Activated naive CD8-positive, alpha-beta T cell treated with anti-CD3 and anti-CD28 coated beads, Interleukin-2, amount 10 ng/mL, durations not matched to agents 7 days and 5 days (primary cell): ENCODE measurements at places on chromosomes 11 and 22. TPM values are rescaled to one million over a fixed set of nuclear protein-coding genes. Genes with fewer than 3 reads are reported as not detected.

- DNase-seq, result no peak
These were observed 149.7 kb downstream of the LRRC4C start for GRCh38 chr11:41309716-41310115.

- no peak for DNase-seq
These were observed 4.3 kb downstream of the PRAME start for GRCh38 chr22:22554587-22555284.

The TYR gene
- not detected for total RNA-seq

The SCO2 gene
- 8.1 TPM for total RNA-seq

DNA sequence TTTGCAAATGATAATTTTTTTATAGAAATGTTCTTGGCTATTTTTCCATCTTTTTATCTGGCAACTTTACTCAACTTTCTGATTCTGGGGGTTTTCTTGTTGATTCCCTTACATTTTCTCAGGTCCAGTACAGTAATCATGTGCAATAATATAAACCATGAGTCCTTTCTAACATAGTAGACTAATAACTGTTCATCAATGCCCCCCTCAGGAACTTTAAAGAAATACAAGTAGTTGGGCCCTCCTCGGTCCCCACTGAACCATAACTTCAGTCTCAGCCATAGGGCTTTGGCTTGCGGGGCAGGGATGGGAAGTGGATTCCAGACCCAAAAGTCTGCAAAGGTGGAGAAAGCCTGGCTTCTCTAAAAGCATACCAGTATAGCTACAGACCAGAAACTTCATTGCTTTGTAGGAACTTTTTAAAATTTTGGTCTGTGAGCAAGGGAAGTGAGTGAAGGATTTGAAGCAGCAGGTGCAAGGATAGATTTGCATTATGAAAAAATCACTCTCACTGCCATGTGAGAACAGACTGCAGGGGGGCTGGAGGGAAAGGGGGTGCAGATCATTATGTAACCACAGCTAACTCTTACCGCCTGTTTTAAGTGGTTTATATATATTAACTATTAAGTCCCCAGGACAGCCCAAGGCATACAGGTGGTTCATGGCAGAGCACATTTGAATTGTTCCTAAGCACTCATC, 10.4 kb upstream of the TUB start:
- no peak for DNase-seq

DNA sequence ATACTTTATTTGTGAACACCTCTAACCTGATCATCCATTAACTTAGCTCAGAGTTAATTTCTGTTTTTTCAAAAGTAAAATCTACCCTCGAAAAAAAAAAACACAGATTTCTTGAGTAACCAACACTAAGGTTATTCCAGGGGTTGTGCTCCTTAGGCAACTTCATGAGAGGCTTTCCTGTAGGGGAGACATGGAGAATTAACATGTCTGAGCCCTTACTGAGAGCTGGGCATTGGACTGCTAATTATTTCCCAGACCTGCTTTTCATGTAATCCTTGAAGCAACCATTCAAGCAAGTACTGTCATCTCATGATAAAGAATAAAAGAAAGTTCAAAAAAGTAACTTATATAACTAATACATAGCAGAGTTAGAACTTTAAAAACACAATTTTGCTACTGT, 13.5 kb upstream of the UPB1 start:
- no peak for DNase-seq

DNA sequence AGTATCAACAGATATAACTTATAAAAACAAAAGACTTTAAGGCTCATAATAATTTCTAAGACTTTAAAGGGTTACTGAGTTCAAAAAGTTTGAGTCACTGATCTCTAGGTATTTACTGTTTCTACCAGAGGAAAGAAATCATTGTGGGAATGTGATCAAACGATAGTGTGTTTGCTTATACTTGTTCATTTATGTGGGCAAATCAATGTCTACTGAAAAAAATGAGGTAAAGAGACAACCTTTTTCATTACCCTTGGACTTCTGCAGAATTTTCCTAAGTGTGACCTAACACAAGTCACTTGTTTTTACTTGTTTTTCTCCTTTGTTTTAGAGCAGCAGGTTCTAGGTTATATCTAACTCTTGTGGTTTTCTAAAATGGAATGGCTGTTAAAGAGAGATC, 65.4 kb downstream of the PRR5L start:
- no peak for DNase-seq

DNA sequence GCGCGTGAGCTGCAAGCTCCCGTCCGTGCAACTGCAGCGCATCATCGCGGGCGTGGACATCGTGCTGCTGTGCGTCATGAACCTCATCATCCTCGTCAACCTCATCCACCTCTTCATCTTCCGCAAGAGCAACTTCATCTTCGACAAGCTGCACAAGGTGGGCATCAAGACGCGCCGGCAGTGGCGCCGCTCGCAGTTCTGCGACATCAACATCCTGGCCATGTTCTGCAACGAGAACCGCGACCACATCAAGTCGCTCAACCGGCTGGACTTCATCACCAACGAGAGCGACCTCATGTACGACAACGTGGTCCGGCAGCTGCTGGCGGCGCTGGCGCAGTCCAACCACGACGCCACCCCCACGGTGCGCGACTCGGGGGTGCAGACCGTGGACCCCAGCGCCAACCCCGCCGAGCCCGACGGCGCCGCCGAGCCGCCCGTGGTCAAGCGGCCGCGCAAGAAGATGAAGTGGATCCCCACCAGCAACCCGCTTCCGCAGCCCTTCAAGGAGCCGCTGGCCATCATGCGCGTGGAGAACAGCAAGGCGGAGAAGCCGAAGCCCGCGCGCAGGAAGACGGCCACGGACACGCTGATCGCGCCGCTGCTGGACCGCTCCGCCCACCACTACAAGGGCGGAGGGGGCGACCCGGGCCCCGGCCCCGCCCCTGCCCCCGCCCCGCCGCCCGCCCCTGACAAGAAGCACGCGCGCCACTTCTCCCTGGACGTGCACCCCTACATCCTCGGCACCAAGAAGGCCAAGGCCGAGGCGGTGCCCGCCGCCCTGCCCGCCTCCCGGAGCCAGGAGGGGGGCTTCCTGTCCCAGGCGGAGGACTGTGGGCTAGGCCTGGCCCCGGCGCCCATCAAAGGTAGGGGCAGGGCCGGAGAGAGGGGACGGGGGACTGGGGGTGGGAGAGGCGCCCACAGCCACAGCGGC, 7.3 kb downstream of the PANX2 start:
- no peak for DNase-seq

The FAM89B gene
- total RNA-seq, result 40.9 TPM

DNA sequence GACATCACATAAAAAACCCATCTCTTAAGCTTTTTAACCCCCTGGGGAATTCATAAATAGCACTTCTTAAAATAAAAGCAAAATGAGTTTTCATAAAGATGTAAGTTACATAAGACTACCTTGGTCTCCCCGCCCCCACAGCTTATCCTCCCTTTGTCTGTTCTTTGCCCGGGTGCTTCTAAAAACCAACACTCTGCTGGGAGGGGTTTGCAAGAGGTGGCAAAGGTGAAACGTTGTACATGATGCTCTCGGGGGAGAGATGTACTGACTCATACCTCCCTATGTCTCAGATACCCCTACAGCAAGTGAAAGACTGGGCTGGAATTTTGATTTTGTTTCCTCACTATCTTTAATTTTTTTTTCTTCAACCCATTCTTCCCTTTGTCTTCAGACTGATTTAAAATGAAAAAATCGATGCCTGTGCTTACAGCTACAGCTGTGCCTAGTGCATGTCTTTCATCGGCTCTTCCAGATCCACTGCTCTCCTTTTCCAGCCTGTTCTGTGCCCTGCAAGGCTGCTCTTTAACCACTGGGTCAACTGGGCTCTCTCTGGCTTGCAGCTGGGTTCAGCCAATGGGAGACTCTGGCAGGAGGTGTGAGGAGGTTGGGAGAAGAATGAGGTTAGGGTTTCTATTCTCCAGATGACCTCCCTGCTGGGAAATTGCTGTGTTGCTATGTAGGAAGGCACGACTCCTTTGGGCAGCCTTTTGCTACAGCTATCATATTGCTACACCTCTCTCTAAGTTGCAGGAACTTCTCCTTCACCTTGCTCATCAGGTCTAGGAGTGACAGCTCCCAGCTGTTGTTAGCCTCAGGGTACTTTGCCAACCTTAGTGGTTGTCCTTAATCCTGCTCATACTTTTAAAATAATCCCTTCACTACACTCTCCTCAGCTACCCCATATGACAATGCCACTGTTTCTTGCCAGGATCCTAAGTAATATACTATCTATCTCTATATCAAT, 266.5 kb downstream of the TENM4 start:
- no peak for DNase-seq

DNA sequence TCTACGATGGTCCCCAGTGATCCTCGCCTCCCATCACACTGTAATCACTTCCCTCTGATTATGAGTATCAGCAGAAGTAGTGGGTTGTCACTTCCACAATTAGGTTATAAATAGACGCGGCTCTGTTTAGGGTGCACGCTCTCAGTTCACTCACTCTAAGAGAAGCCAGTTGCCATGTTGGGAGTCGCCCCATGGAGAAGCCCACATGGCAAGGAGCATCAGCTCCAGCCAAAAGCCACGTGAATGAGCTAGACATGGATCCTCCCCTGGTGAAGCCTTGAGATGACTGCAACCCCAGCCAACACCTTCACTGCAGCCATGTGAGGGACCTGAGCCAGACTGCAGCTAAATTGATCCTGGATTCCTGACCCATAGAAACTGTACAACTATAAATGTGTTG, 26.4 kb upstream of the MYOD1 start:
- no peak for DNase-seq

The GPR152 gene
- total RNA-seq, result not detected

DNA sequence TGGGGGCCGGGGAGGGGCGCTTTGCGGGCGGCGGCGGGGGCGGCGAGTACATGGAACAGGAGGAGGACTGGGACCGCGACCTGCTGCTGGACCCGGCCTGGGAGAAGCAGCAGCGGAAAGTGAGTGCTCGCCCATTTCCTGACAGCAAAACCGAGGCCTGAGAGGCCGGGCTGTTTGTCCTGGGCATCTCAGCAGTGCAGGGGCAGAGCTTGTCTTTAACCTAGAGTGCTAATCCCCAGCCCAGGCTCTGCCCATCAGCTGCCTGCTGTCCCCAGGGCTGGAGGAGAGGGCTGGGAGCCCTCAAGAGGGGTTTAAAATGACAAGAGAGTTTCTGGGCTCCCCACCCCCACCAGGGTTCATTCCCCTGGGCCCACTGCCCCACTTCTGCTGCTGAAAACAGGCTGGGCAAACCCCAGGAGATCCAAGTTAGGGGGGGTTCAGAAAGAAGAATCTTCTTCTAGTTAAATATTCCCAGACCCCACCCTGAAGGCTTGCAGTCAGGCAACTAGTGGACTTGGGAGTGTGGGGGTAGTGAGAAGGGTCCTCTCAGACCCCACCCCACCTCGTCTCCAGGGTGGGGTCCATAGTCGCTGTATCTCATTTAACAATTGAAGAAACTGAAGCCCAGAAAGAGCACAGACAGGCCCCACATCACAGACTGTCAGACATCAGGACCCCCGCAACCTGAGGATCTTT, 411 bp downstream of the ACTN3 start:
- DNase-seq, result no peak

DNA sequence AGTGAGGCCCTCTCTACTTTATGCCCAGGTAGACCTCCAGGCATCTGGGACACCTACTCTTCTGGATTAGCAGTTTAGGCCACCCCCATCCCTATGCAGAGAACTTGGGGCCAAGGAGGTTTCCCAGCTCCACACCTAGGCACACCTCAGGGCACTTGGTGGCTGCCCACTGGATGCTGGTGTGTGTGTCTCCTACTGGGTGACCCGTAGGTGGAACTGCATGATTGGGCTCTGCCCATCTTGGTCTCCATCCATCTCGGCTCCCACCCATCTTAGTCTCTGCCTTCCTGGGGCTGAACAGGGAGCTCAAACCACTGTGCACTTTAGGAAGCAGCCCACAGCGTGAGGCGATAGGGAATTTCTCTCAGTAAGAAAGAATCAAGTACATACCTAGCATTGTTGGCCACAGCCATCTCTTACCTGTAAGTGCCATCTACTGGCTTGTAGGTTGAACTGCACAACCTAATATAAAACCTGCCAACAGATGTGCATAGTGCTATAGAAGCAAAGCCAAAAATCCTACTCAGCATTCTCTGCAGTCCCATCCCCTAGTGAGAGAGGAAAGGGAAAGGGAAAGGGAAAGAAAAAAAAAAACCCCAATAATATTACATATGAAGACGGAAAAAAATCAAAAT, 61.6 kb upstream of the PTPN5 start:
- DNase-seq, result no peak

GRCh38 chr22:36027579-36027934, 1.1 kb downstream of the RBFOX2 start:
- no peak for DNase-seq

- DNase-seq, result no peak
These were observed 3.4 kb upstream of the COPB1 start for GRCh38 chr11:14503023-14503422.
